ENCODE measurements at places on chromosomes 5 and 9.

GRCh38 chr9:1869843-1870242 lies 145.3 kb upstream of the SMARCA2 start:
- DNase-seq: no peak

DNA sequence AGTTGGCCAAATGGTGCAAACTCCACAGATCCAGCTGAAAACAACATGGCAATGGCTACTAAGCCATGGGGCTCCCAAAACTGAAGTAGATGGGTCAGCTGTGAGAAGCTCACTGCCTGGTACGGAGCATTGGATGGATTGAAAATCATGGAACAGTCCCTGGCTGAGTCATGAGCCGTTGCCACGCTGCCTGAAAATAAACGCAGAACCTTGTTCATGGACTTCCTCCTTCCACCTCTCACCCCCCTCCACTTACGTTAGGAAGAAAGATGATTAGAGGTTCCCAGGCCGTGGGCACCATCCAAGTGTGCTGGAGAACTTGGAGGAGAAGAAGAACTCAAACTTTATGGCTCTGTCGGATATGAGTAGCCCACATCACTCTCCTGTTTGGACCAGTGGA lies 6.8 kb upstream of the DIPK1B start:
- no peak for DNase-seq

- DNase-seq: no peak
Observed at GRCh38 chr5:144009116-144009515, 161.3 kb downstream of the YIPF5 start.

DNA sequence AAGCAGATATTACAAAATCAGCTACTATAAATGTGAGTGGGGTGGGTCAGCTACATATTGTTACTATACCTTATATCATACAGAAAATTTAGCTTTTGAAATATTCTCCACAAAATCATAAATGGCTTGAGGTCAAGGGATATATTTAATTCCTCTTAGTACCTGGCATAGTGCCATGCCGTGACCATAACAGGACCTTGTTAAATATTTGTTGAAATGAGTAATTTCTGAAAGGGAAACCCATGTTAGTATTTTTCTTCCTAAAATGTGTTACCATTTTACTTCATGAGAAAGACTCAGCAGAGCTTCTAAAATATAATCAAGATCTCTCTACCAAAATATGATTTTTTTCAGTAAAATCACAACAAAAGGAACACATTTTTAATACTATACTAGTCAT lies 14.8 kb downstream of the ATP10B start:
- no peak for DNase-seq

- no peak for DNase-seq
Observed at GRCh38 chr9:96674906-96675538, 19.9 kb upstream of the PRXL2C start.

GRCh38 chr5:75331095-75332090 lies 5.6 kb upstream of the HMGCR start:
- DNase-seq: no peak

DNA sequence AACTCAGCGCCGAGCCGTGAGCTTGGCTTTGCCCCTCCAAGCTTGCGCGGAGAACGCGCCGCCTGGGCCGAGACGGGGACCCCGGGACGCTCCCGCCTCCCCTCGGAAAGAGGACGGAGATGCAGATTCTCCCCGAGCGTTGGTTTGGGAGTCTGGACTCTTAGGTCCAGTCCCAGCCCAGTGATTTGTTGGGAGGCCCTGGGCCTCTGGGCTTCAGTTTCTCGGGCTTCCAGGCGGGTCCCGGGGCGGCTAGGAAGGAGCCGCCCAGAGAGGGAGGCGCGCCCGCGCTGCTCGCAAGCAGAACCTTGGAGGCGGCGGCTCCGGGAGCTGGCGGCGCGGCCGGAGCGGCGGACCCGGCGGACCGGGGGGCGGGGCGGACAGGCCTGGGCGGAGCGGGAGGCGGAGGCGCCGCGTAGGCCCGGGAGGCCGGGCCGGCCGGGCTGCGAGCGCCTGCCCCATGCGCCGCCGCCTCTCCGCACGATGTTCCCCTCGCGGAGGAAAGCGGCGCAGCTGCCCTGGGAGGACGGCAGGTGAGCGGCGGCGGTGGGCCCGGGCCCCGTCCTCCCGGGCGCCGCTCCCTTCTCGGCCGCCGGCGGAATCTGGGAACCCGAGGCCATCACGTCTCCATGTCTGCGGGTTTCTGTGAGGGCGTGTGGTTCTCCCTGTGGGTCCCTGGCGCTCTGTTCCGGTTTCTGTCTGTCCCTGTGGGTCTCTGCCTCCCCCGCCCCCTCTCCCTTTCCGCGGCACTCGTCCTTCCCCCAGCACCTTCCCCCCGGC lies at the start of gene B4GALT7:
Gene B4GALT7 (plus strand): TSS at position 402 of the 777 bp plus-strand sequence. CDS start 79 bp downstream, at position 481.
- peak; percentile 93 for DNase-seq

GRCh38 chr5:83099001-83099400 lies 21.7 kb downstream of the XRCC4 start:
- no peak for DNase-seq

GRCh38 chr5:83173826-83174225 lies 96.5 kb downstream of the XRCC4 start:
- no peak for DNase-seq

GRCh38 chr9:126773004-126773607 lies 31.7 kb upstream of the ZBTB43 start:
- DNase-seq: no peak

GRCh38 chr5:176388444-176389134 lies at the start of the genes HIGD2A and NOP16:
Gene HIGD2A (plus strand): TSS chr5:176388751. CDS start chr5:176388820, 69 bp downstream.
Gene NOP16 (minus strand): TSS chr5:176388598. CDS start chr5:176388539, 59 bp downstream.
- peak; percentile 96 for DNase-seq

- no peak for DNase-seq
Observed at GRCh38 chr5:133124891-133125290, 73.1 kb downstream of the HSPA4 start.

DNA sequence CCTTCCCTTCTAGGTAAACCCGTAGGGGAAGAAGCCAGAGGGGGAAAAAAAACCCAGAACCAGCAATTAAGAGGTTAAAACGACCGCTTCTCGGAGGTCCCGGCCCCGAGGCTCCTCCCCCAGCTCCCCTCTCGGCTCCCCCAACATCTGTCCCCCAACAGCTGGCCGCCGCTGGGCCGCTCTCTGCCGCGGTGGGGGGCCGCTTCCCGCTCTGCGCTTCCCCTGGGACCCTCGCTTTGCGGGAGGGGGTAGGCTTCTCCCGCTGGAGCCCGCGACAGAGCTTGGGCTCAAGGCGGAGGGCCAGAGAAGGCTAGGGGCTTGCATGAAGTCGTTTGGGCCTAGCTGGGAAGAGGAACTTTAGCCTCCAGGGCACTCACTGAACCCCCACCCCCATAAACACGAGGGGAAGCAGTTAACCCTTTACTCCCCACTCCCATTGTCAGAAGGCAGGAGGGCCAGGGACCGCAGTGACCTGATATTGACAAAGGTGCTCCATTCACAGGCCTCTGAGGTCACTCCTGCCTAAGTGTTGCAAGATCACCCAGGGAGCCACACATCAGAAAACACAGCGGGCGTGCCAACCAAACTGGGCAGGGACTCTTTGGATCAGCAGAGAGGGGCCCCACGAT lies 7.5 kb downstream of the LHX6 start:
- no peak for DNase-seq

GRCh38 chr9:124302921-124303320 lies 45.2 kb downstream of the NEK6 start:
- no peak for DNase-seq

DNA sequence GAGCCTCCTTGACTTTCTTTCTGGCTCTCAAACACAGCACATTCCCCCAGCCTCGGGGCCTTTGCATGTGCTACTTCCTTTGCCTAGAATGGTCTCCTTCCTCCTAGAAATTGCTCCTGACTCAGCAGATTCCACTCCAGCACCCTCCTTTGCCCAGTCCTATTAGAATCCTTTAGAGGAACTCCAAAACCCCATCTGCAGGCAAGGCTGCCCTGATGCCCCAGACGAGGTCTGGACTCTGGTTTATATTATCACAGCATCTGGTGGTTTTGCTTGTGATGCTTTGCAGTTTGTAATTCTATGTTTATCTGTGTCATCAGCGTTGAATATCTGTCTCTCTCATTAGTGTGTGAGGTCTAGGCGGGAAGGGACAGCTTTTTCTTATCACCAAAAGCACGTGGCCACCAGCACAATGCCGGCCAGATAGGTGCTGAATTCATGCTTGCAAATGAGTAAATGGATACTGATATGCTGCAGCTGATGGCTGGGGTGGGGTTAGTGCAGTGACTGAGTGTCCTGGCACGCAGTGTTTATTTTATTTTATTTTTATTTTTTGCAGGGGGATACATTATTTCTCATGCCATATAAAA lies 30.0 kb upstream of the ANKH start:
- DNase-seq: no peak

- DNase-seq: no peak
Observed at GRCh38 chr9:89433826-89434225, 64.1 kb downstream of the SEMA4D start.

- DNase-seq: no peak
Observed at GRCh38 chr5:179290681-179291540, 54.4 kb downstream of the ADAMTS2 start.

Data from GM10248 (cell line).